ENCODE measurements at places on chromosomes 7 and 10. TPM values are rescaled to one million over a fixed set of nuclear protein-coding genes. Genes with fewer than 3 reads are reported as not detected.

The KDM7A gene
- total RNA-seq = 2.6 TPM

The EBF3 gene
- 0.15 TPM for total RNA-seq

The TMEM213 gene
- total RNA-seq = not detected

The TNS3 gene
- 96.1 TPM for total RNA-seq

The TSPAN33 gene
- total RNA-seq = 6.3 TPM

The KCTD7 gene
- 8.9 TPM for total RNA-seq

The CDK14 gene
- total RNA-seq = 0.37 TPM

The GBX1 gene
- not detected for total RNA-seq

The CPED1 gene
- not detected for total RNA-seq

The SAMD9 gene
- total RNA-seq = 10.8 TPM

The SLIT1 gene
- 0.03 TPM for total RNA-seq

The NUP205 gene
- total RNA-seq = 62.2 TPM

The TEX47 gene
- not detected for total RNA-seq

The RINT1 gene
- total RNA-seq = 15.5 TPM

The PON3 gene
- 29.1 TPM for total RNA-seq

The ZNF467 gene
- 1.2 TPM for total RNA-seq

The PHF14 gene
- 18.5 TPM for total RNA-seq

The TRIM4 gene
- total RNA-seq = 25.6 TPM

The SEMA3E gene
- total RNA-seq = 3.1 TPM

The CFAP46 gene
- total RNA-seq = 1.7 TPM

The GIMAP4 gene
- total RNA-seq = not detected

The MRLN gene
- total RNA-seq = not detected

The ZNF727 gene
- not detected for total RNA-seq

The SLC26A5 gene
- total RNA-seq = not detected

The SKIDA1 gene
- 1.3 TPM for total RNA-seq

The WNT8B gene
- 0.07 TPM for total RNA-seq

The VIPR2 gene
- total RNA-seq = 0.02 TPM

The HYCC1 gene
- 15.9 TPM for total RNA-seq

The CFAP69 gene
- 3.2 TPM for total RNA-seq

The EEF1AKMT2 gene
- total RNA-seq = 18.3 TPM

The LRRN3 gene
- total RNA-seq = not detected

The STRIP2 gene
- 7.9 TPM for total RNA-seq

The AKR1E2 gene
- 9.2 TPM for total RNA-seq

The FGFR2 gene
- total RNA-seq = 0.45 TPM

The CDHR3 gene
- 5.2 TPM for total RNA-seq

The DOCK1 gene
- total RNA-seq = 27.3 TPM

The GHRHR gene
- not detected for total RNA-seq

The ANXA8 gene
- 27.8 TPM for total RNA-seq

The EPHB4 gene
- total RNA-seq = 45.6 TPM

The ERLIN1 gene
- total RNA-seq = 59.8 TPM

The KIAA1549 gene
- 8.1 TPM for total RNA-seq

The NME8 gene
- not detected for total RNA-seq

The CLDN15 gene
- 16.5 TPM for total RNA-seq

The PDE6C gene
- total RNA-seq = not detected

The INHBA gene
- 0.78 TPM for total RNA-seq

The C7orf57 gene
- 0.25 TPM for total RNA-seq

The HMX2 gene
- total RNA-seq = 0.15 TPM

The CROT gene
- 7.3 TPM for total RNA-seq

The CUL1 gene
- 52.4 TPM for total RNA-seq

All from A549 treated with DMSO at 1 μM for 4 hours (cell line).